Gastrocnemius medialis (tissue), 4 donors: ENCODE measurements at places on chromosomes 4 and X. TPM values are rescaled to one million over a fixed set of nuclear protein-coding genes. Genes with fewer than 3 reads are reported as not detected.

GRCh38 chr4:26005764-26006163, 91.7 kb downstream of the SMIM20 start:
- H3K27ac ChIP-seq: no peak overlapping the region
- DNase-seq: no peak
- no peaks in the 10 kb centered on the region for H3K27me3 ChIP-seq
- H3K4me3 ChIP-seq: no peak overlapping the region
- H3K4me1 ChIP-seq: no peaks in the 10 kb centered on the region

- H3K4me3 ChIP-seq: peak overlapping the region; percentile 53
- H3K4me1 ChIP-seq: peaks cover 9% of the 10 kb centered on the region
- no peaks in the 10 kb centered on the region for H3K36me3 ChIP-seq
- H3K27ac ChIP-seq: peak overlapping the region; percentile 67
- H3K27me3 ChIP-seq: no peaks in the 10 kb centered on the region
These were observed 40.6 kb downstream of the FAM149A start for GRCh38 chr4:186144946-186145569.

- no peak overlapping the region for H3K4me3 ChIP-seq
- H3K4me1 ChIP-seq: no peaks in the 10 kb centered on the region
- no peaks in the 10 kb centered on the region for H3K36me3 ChIP-seq
- H3K27me3 ChIP-seq: peaks cover 8% of the 10 kb centered on the region
- DNase-seq: no peak
These were observed 4.6 kb downstream of the NAT8L start for GRCh38 chr4:2063557-2064275.

- H3K27ac ChIP-seq: no peak overlapping the region
- no peaks in the 10 kb centered on the region for H3K27me3 ChIP-seq
- H3K36me3 ChIP-seq: no peaks in the 10 kb centered on the region
- no peak overlapping the region for H3K4me3 ChIP-seq
These were observed 872.1 kb downstream of the PCDH7 start for GRCh38 chr4:31592293-31592692.

DNA sequence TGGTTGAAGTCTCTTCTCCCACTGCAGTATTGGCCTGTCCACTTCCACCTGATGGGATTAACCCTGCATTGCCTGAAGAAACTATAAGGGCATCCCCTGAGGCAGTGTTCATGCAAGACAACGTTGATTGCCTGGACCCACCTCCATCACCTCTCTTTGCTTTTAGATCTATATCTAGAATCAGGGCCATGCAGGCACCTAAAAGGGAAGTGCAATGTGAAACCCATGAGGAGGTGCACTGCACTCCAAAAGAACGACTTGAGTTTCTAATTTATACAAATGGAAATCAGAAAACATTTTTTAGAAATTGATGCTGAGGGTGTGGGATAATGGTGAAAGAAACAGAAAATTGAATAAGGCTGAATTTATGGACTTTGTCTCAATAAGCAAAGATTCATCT, 694.4 kb downstream of the TRAM1L1 start:
- H3K4me3 ChIP-seq: no peak overlapping the region
- H3K4me1 ChIP-seq: no peaks in the 10 kb centered on the region
- H3K27ac ChIP-seq: no peak overlapping the region
- H3K27me3 ChIP-seq: no peaks in the 10 kb centered on the region

- peaks cover 2% of the 10 kb centered on the region for H3K4me1 ChIP-seq
- DNase-seq: no peak
- no peak overlapping the region for H3K4me3 ChIP-seq
These were observed 45.6 kb downstream of the SPATA4 start for GRCh38 chr4:176149680-176150355.

DNA sequence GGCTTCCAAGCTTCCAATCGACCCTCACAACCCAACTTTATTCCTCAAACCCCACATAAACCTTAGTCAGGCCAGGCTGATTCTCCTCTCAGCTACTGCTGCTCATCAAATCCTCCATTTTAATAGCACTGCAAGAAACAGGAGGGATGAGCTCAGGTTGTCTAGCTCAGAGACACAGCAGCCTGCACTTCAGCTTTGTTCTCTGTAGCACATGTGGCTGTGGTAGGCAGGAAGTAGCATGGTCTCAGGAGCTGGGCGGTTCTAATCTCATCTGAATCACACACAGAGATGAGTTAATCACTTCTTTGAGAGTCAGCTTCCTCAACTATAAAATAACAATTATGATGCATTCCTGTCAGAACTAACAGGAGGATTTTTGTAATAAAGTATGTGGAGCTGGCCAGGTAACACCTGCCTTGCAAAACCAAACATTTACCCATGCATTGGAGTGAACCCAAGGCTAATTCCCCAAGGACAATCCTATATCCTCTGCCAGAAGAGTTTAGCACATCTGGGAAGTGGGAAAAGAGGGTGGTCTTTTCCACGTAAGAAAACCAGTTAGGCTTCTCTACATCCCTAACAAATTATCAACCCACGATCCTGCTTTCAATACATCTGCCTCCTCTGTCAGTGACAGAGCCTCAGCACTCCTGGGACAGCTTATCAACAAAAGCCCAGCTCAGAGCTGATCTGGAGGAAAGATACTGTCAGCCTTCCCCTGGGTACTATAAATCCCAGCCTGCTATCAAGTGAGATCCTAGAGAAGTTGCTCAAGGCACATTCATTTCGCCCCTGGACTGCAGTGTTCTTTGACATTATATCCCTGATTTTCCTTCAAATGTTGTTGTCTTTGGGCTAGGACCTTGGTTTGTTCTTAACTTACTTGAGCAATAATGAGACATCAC, 32.8 kb downstream of the ELOVL6 start:
- no peaks in the 10 kb centered on the region for H3K27me3 ChIP-seq
- H3K4me1 ChIP-seq: no peaks in the 10 kb centered on the region
- H3K36me3 ChIP-seq: no peaks in the 10 kb centered on the region

- no peaks in the 10 kb centered on the region for H3K27me3 ChIP-seq
- no peak for DNase-seq
- no peak overlapping the region for H3K4me3 ChIP-seq
- H3K4me1 ChIP-seq: no peaks in the 10 kb centered on the region
- no peaks in the 10 kb centered on the region for H3K36me3 ChIP-seq
- H3K27ac ChIP-seq: no peak overlapping the region
These were observed 677.5 kb downstream of the DMD start for GRCh38 chrX:32533848-32534247.

GRCh38 chr4:11469650-11470437, 41.1 kb upstream of the HS3ST1 start:
- H3K27me3 ChIP-seq: no peaks in the 10 kb centered on the region
- no peak for DNase-seq
- no peaks in the 10 kb centered on the region for H3K4me1 ChIP-seq
- no peak overlapping the region for H3K4me3 ChIP-seq

The MID1 gene
- total RNA-seq: 1.9 TPM

The SHROOM4 gene
- 4.7 TPM for total RNA-seq

The PSAPL1 gene
- total RNA-seq: not detected

The GPRIN3 gene
- total RNA-seq: 1.9 TPM

The XAGE1B gene
- total RNA-seq: not detected
